ENCODE measurements at places on chromosomes 1 and 21.

GRCh38 chr1:198649232-198649967 lies 10.6 kb downstream of the PTPRC start:
- DNase-seq, result no peak

- no peak for DNase-seq
These were observed 102.4 kb downstream of the CACHD1 start for GRCh38 chr1:64572222-64572900.

GRCh38 chr1:94218332-94218731 lies 19.1 kb downstream of the ARHGAP29 start:
- DNase-seq, result no peak

DNA sequence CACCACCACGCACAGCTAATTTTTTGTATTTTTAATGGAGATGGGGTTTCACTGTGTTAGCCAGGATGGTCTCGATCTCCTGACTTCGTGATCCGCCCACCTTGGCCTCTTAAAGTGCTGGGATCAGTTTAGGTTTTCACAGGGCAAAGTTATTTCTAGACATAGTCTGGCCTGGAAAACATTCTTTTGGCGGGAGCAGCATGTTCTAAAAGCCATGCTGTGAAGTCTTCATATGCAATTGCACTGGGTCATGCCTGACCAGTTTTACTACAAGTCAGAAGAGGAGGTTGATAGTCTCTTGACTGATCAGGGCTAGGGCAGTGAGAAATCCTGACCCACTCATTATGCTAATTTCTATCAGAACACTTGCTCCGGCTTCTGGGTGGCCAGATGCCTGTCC lies 131.6 kb upstream of the POU3F1 start:
- DNase-seq, result no peak

- no peak for DNase-seq
These were observed 75.5 kb downstream of the SIPA1L2 start for GRCh38 chr1:232554409-232554808.

- no peak for DNase-seq
These were observed 146.0 kb downstream of the MAGI3 start for GRCh38 chr1:113536182-113536780.

DNA sequence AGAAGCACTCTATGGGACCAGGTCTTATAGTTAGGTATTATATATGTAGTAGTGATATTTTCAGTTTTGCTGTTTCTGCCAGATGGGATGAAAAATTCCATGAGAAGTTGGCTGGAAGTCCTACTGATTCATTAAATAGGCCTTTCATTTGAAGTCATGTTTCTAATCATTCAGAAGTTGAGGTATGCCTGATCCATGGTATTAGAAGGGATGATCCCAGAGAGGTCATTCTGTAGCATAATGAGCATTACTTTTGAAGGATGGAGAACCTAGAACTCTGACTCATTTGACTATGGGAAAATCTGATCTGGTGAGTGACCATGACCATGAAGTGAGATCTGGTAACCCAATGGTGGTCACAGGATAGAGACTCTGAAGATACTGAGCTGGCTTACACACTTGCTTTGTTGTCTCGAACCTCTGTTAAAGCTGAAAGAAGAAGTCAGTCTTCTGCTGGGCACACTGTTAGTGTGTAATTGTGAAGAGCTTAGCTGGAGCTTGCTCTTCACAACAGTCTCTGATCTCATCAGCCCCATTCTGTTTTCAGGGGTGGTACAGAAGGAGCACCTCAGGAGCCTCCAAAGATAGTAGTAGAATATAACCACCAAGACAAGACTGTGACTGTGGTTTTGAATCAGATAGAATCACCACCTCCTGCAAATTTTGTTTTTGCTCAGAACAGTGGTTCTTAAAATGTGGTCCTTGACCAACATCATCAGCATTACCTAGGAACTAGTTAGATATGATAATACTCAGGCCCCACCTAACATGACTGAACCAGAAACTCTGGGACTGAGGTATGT lies 9.0 kb downstream of the MGST3 start:
- DNase-seq, result no peak

DNA sequence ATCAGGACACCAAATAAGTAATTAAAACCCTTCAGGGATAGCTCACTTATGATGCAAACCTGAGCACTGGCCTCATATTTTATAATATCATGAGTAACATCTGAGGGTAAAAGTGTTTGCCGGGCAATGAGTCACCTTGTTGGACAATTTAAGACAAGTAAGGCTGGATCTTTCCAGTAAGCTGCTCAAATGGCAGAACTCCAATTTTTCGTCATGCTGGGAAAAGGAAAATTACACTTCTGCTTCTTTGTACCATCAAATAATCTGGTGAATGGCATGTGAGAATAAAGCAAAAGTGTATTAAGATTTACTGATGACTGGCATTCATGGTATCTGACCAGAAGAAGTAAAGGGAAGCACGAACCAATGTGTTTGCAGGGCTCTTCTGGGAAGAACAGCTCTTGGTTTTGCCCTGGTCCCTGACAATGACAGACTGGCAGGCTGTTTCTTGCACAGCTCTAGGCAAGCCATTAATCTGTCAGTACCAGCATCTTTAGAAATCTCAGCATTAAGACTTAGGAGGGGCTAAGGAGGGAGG lies 392.2 kb downstream of the VAV3 start:
- no peak for DNase-seq

DNA sequence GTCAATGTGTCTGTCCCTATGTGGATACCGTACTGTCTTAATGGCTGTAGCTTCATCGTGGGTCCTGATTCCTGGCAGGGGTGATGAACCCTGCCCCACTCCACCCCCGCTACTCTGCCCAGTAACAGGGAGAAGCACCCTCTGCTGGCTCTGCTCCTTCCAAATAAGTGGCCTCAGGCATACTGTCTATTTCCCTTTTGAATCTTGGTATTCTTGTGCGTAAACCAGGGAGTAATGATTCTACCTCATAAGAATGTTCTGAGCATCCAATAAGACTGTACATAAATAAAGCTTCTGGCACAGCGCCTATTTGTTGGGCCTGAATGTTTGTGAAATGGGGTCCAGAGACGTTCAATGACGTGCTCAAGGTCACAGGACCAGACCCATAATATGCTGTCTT lies 35.2 kb upstream of the CTPS1 start:
- DNase-seq, result no peak

DNA sequence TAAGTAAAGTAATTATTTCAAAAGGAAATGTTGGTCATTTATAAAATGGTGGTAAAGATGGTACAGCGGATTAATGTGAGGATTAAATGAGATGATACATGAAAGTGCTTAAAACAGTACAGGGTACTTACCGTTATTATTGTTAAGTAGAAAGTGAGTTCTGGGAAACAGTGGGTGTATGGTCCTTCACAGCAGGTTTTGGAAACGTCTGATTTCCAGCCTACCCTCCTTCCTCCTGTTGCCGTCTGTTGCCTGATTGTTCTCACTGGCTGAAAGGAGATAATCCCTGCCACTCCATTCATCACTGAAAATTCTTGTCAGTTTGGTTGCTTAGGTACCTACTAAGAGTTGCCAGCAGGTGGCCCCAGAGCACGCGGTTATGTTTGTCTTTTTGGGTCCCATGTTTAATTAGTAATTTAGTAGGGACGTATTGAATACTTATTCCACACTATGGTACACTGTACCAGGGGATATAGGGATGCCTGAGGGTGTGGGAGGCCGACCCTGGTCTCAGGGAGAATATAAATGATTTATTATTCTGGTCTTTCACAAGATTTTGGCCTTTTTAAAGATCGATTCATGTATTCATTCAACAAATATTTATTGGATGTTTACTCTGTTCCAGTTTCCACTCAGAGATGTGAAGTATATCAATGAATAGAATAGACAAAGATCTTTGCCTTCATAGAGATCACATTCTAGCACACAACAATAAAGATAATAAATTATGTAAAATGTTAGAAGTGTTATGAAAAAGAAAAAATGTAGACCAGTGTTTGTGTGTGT lies 30.8 kb upstream of the RPTN start:
- no peak for DNase-seq

DNA sequence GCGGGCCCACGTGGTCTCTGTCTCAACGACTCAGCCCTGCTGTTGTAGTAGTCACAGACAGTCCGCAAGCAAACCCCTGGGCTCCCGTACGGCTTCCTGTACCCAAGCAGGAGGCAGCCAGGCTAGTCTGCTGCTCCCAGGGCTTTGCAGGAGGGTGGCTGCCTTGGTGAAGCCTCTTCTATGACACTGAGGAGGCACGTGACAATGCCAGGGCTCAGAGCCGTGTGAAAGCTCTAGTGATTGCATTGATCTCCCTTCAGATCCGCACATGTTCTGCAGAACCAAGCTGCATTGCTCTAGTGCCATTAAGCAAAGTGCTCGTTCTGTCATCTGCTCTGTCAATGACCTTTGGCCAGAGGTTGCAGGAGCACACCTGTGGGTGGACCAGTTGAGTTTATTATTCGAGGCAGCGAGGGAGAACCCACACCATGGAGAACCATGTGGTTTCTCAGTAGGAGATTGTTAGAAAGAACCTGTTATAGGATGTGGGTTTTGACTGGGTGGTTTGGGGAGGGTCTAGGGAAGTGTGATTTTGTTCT lies 18.0 kb downstream of the UMODL1 start:
- DNase-seq, result no peak

DNA sequence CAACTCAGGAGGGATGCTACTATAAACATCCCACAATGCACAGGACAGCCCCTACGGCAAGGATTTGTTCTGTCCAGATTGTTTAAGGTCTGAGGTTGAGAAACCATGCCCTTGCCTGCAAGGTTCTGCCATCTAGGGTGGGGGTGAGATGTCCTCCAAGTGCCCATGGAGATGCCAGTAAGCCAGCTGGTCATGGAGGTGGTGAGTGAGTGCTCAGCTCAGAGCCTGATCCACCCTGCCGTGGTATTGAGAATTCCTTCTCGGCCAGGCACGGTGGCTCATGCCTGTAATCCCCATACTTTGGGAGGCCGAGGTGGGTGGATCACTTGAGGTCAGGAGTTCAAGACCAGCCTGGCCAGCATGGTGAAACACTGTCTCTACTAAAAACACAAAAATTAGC lies 13.3 kb upstream of the CTRC start:
- no peak for DNase-seq

DNA sequence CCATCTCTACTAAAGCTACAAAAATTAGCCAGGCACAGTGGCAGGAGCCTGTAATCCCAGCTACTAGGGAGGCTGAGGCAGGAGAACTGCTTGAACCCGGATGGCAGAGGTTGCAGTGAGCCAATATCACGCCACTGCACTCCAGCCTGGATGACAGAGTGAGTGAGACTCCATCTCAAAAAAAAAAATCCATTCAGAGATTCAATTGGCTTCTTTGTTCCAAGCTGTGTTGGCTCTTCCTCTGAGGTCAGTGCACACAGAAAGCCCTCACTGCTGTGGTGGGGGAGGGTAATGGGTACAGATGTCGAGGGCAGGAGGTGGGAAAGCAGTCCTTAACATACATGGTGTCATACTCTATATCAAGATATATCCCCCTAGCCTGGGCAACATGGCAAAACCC lies 14.7 kb downstream of the TIE1 start:
- no peak for DNase-seq

DNA sequence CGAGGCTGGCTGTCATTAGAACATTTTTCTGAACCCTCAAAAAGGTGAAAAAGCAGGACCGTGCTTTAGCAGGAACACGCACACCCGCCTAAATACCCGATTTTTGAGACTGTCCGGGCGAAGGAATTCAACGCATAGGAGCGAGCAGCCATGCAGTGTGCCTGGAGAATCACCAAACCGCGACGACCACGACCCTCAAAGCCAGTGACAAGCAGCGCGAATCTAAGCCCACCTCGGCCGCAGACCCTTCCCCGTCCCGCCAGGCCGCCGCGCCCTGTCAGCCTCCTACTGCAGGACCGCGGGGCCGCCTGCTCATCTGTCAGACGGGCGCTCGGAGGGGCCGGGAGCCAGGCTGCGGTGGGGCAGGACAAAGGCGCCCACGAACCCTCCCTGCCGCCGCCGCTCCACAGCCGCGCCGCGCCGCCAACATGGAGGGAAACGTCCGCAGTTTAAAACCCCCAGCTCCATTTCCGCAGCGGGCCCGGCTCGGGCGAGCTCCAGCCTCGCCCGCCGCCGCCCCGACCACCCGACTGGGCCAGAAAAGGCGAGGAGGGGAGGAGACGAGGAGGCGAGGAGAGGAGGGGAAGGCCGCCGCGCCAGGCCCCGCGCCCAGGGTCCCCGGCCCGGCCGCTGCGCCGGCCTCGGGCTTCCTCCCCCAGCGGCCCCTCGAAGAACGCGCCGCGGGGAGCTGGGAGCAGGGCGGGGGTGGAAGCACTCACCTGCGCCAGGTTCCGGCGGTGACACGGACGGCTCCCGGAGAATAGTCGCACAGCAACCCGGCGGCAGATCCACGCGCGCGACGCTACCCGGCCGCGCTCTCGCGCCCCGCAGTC lies at the start of gene LBR:
Gene LBR (minus strand): TSS at position 804 of the 833 bp plus-strand sequence. CDS start 3,963 bp downstream, outside the sequence.
- no peak for DNase-seq

GRCh38 chr1:70948396-70949017 lies 99.1 kb downstream of the PTGER3 start:
- DNase-seq, result no peak

Measured in cerebellar nuclear complex (tissue), 1 donor.